ENCODE measurements at places on chromosomes 2 and 18.
A peak's percentile ranks its signal among the peaks of the same experiment; 100 is the strongest.

DNA sequence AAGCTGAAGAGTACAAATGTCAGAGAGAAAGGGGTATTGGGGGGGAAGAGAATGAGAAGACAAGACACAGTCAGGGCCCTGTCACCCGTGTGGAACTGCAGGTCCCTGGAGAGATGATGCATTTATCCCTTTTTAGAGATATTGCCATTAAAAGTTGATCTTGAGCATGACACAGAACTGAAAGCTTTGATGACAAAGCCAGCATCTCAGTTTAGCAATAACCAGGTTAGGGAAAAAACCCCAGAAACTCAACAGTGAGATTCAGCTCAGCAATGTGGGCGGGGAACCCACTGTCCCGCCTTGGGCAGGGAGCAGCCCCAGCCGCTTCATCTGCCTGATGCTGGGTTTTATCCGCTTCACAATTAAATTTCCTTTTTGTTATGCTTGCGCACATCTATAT, 181.1 kb downstream of the NEDD4L start:
- DNase-seq: no peak

DNA sequence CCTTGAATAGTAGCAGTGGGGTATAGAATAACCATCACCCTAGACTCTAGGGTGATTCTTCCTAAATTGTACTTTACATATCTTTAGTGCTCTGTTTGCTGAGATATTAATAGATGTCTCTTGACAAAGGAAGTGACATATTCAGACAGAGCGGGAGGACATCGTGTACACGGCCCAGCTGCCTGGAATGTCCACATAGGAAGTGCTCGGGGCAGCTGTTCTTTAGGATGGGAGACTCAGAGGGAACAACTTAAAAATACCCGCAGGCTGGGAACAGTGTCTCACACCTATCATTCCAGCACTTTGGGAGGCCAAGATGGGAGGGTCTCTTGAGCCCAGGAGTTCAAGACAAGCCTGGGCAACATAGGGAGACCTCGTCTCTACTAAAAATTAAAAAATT, 206.1 kb downstream of the FAM210A start:
- no peak for DNase-seq

DNA sequence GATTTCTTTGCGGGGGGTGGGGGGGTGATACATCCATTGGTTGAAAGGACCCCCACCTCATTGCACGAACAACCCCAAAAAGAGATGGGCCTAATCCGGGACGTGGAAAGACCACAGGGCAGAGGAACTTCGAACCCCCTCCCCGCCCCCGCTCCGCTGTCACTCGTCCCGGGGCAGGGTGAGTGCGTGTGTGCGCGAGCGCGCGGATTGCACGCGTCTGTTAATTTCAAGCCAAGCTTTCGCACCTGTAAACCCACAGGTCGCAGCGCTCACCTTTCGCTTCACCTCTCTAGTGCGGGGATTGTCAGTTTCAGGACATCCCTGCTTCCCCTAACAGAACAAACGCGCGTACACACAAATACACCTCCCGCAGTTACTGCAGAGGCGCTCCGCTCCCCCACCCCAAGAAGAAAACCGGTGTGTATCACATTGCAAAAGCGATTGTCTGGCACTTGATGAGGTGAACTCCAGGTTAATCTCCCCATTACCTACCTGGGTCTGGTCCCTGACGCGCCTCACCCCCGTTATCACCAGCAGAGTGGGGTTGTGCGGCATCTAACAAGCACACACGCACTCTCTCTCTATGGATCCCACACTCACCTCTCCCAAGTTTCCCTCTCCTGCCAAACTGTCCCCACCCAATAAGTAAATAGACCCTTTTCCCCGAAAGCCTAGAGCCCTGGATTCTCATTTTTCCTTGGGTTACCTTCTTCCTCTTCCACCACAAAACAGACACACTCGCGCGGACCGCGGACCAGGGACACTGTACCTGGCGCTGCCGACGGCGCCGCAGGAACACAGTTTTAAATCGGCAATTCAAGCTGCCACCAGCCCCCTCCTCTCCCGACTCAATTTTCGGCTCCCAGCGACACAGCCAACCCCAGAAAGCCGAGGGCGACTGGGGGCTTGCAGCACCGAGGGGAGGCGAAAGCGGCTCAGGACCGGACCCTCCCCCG, 1.0 kb downstream of the CYP26B1 start:
- no peak for DNase-seq

- DNase-seq: no peak
Measured at GRCh38 chr2:237726401-237726830, 72.2 kb upstream of the RBM44 start.

GRCh38 chr2:190468814-190469569, 60.8 kb downstream of the MFSD6 start:
- DNase-seq: no peak

DNA sequence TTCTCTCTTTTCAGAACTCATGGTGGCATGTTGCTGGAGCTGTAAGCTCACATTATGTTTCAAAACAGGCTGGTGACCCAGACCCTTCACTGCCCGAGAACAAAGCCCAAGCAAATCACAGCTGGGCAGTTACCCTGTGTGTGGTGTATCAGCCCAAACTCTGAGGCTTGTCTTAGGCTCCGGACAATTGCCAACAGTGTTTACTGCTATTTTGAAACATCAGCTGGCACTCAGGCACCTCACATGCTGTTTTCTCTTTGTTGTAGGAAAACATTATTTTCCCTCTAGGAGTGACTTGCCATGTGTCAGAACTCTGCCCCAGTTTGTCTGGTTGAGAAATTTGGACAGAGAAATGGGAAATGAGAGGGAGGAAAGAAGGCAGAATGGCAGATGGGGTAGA, 237.6 kb upstream of the APCDD1 start:
- no peak for DNase-seq

DNA sequence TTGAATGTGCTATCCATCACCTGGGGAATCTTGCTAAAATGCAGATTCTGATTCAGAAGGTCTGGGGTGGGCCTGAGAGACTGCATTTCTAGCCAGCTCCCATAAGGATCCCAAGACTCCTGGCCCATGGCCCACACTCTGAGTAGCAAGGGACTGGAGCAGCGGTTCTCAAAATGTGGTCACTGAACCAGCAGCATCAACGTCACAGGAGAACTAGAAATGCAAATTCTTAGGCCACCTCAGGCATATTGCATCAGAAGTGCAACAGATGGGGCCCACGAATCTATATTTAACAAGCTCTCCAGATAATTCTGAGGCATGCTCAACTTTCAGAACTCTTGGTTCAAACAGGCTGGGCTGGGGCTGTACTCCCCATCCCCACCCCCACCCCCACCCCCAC, 74.6 kb downstream of the DHRS9 start:
- DNase-seq: no peak

- peak; percentile 69 for DNase-seq
Measured at GRCh38 chr2:109384308-109385271, 229.2 kb downstream of the SEPTIN10 start.

DNA sequence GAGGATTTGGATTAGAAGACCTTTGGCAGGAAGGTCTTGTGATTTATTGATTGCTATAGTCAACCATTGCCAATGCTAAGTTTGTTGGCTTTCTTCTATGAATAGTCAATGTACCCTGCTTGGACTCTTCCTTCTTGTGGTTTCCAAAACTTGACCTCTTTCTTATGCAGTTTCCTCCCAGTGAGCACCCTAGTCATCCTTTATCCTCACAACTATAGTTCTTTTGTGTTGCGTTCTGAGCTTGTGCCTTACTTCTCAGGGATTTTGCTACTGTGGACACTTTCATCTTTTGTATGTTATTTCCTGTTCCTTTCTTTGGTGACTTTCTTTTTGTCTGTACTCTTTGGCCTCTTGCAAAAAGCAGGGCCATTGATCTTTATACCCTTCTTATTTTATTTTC, 168.2 kb downstream of the LRRTM1 start:
- no peak for DNase-seq

- DNase-seq: no peak
Measured at GRCh38 chr2:206289391-206289790, 14.9 kb downstream of the ZDBF2 start.

DNA sequence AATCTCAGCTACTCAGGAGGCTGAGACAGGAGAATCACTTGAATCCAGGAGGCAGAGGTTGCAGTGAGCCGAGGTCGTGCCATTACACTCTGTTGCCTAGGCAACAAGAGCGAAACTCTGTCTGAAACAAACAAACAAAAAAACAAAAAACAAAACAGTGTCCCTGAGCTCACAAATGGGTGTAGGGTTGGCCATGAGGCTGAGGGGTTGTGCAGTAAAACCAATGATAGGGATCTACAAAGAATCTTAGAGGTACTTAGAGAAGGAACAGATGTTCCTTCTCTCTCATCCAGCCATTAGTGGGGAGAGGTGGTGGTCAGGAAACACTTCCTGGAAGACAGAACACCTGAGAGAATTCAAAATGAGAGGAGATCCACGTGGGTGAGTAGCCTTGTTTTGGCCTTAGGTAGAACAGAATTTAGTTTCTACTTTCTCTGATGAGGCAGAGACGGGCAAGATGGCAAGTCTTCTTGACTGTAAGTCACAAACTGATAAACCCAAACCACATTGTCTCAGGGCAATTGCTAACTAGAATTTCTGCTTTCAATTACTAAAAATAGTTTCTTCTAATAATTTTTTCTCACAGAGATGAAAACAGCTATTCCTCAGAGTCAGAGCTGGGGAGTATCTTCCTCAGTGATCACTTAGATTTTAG, 61.5 kb upstream of the PPM1B start:
- no peak for DNase-seq

GRCh38 chr2:114128725-114129124, 238.8 kb downstream of the ACTR3 start:
- no peak for DNase-seq

GRCh38 chr2:47833516-47833968, 50.6 kb downstream of the MSH6 start:
- no peak for DNase-seq

DNA sequence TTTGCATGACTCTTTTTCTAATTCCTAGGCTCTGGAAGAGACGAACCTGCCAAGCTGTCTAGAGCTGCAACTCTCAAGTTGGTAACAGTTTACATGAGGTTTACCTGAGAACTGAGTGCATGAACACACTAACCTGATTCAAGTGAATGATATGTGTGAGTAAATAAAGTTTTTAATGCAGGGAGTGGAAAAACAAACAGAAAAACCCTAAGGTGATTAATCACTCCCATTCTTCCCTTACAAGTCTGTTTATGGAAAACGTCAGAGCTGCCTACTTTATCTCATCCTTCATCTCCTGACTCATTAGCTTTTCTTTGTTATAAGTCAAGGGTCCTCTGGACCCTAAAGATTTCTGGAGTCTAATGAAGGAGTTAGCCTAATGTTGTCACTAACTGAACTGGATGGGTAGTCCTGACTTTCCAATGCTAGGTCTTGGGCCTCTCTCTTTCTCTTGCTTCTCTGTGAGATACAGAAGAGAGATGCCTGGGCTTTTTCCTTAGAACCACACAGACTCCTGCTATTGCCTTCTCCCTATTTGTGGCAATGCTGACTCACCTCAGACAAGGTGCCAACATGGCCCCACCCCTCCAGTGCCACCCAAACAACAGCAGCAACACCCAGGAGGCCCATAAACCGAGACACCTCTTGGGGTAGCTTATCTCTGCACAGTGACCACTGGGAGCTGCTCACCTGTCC, 952.4 kb downstream of the EPHA4 start:
- no peak for DNase-seq

DNA sequence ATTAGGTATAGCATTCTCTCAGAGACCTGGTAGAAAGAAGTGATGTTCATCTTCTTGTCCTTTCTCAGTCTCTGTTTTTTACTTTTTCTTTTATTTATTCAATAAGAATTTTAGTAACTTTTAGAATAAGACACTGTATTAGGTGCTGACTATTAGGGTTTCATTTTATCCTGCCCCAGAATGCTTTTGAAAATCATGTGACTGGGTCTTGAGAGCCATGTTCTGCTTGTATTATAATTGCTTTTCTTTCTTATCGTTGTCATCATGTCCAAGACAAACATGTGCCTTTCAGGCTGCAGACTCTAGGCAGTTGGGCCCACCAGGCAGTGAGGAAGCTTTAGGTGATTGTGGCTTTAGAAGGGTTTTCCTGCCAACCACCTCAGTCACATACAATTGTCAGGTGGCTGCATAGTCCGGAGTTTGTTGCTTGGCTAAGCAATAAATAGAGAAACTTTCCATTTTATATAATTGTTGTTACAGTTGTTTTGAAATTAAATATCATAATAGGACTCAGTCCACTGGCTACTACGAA, 15.1 kb downstream of the GRHL1 start:
- no peak for DNase-seq

DNA sequence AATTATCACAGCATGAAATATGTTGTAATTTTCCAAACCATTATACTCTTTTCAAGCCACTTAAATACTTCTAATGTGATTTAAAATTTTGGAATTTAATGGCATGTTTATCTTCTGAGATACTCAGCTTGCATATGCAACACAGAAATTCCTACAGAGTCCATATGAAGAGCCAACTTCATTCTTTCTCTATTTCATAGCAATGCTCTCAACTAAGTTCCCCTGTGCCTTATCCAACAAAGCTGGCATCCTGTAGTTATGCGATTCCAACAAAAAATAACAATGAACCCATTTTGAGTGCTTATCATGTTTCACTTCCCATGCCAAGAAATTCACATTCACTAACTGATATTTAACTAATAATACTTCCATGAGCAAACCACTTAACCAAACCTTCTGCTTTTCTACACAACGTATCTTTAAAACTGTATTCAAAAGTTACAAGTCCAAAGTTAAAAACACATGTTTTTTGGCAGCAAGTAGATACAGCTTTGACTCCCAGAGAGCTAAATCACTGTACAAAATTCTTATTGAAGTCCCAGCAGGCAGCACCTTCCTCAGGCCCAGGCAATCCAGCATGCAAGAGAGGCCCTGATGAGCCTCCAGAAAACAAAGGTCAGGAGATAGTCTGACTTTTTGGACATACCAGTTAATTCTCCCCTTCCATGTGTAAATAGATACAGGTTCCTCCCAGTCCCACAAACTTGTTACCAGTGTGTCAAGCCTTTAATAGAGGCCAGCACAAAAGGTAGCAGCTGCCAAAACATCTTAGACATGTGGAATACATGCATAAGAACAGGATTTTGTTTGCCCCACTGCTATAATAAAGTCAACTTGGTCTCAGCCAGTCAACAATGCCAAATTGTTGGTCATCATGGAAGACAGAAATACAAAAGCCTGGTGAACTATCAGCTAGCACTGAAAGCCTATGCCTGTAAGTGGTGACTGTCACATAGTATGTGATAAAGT, 113.1 kb upstream of the WDR75 start:
- no peak for DNase-seq

GRCh38 chr2:172968061-172968469, 107.6 kb upstream of the MAP3K20 start:
- no peak for DNase-seq
